WTC11 (cell line): ENCODE measurements at places on chromosomes 1 and 21.

DNA sequence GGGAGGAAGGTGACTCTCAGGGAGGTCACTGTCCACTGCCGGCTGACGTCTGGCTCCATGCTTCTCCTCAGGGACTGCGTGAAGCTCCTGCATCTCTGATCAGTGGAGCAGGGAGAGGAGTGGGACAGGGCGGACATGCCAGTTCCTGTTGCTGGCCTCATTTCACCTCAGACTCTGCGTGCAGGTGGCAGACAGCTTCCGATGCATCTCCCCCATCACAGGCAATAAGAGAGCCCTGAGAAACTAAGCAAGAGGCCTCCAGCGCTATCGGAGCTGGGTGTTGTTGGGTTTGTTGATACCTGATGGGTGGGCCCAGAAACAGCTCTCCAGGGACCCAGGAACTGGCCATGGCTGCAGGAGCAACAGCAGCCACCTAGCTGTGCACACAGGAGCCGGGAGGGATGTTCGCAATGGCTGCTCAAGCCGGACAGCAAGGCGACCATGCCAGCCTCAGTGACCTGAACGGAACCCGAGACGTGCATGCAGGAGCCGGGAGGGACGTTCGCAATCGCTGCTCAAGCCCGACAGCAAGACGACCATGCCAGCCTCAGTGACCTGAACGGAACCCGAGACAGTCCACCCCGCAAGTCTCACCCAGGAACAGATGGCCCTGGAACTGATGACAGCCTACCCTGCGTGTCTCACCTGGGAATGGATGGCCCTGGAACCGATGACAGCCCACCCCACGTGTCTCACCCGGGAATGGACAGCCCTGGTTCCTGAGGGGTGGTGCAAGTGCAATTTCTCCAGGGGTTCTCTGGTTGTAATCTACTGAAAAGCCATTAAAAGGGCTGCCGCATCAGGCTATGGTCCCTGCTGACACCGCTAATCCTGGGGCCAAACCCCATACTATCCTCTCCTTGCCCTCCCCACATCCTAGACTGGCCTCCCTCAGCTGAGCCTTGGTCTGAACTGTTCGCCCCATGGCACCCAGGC, 14.2 kb upstream of the PCBP3 start:
- no peak for DNase-seq

- no peak for DNase-seq
Measured at GRCh38 chr1:239164451-239165180, 221.8 kb upstream of the CHRM3 start.

GRCh38 chr1:24311741-24312140, 7.4 kb upstream of the GRHL3 start:
- no peak for DNase-seq

DNA sequence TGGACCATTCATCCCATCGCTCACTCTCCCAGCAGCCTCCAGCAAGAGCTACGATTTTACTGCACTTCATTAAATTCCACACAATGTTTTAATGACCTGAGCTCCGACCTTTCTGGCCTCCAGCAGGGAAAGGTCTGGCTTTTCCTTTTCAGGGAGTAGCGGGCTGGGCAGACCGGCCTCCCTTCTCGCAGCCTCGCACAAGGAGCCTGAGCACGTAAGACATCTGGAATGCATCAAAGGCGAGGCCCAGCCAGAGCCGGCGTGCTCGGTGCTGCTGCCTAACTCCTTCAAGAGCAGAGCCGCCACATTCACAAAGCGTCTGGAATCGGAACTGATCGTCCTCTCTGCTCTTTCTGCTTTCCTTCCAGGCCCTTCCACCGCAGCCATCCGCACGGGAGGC, 32.5 kb upstream of the FHAD1 start:
- DNase-seq, result no peak

DNA sequence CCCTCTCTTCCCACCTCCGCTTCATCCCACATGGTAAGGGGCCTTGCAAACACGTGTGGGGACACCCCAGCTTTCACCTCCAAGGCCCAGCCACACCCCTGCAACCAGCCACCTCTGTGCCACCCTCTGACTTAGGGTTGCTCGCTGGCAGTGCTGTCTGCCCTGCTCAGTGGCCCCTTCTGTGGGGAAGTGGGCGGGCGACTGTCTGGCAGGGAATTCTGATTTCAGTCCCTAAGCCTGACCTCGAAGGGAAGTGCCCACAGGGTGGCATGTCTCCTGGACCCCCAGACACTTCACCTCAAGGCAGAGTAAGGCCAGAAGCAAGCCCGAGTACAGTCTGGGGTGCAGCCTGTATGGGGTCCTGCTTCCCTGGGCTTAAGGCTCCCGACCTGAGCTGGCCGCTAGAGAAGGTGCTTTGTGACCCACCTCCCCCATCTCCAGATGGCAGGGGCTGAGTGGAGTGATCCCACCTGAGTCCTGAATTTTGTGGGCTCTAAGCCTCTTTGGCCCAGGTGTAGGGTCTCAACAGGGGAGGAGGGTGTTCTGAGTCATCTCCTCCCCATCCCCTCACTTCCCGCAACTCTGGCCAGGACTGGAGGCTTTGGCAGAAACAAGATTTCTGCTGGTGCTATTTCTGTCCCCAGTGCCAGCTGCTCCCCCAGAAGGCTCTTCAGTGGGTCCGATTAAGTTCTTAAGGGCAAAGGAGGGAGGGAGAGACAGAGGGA, 7.0 kb downstream of the RD3 start:
- DNase-seq, result no peak

GRCh38 chr21:41866274-41866809, 12.8 kb downstream of the PRDM15 start:
- DNase-seq, result no peak

GRCh38 chr1:178464141-178464540, 32.6 kb downstream of the CLEC20A start:
- no peak for DNase-seq

DNA sequence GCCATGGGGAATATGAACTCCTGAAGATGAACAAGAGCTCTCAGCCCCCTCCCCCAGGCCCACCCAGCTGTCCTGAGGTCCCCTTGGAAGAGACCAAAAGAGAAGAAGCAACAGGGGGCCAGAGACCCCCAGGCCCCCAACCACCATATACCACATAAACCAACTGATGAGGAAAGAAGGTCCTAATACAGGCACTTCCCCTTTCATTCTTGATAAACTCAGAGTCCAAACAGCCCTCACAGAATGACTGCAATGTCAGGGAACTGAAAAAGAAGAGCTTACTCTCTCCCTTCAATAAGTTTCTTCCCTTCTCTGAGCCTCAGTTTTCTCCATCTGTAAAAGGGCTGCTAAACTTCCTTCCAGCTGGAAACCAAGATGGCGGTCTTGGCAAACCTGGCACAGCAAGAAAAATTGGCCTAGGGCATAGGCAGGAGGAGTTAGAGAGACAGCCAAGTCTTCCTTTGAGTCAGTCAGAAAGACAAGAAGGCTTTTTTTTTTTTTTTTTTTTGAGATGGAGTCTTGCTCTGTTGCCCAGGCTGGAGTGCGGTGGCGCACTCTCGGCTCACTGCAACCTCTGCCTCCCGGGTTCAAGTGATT, 90.5 kb downstream of the VWA5B1 start:
- DNase-seq, result no peak

GRCh38 chr1:225441314-225442122, 13.7 kb upstream of the LBR start:
- DNase-seq, result no peak

DNA sequence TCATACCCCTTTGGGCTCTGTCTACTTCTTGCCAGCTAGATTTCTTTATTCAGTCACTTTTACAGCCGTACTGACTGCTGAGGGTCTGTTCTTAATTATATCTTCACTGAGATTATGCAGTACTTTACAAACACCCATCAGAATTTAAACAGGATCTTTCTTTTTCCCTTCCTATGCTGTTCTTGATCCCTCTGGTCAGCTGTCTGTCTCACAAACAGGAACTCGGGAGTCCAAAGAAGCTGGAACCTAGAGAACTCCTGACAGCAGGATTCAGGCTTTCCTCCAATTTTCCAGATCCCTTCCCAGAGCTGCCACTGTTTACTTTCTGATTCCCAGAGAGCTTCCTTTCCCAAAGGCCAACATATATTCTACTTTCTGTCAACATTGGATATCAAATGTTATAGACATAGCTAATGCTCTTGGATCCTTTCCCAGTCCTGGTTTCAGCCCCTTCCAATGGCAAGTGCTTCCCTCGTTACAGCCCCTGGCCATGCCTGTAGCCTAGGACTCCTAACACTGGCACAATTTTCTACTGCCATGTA, 59.5 kb downstream of the ATP2B4 start:
- DNase-seq, result no peak

DNA sequence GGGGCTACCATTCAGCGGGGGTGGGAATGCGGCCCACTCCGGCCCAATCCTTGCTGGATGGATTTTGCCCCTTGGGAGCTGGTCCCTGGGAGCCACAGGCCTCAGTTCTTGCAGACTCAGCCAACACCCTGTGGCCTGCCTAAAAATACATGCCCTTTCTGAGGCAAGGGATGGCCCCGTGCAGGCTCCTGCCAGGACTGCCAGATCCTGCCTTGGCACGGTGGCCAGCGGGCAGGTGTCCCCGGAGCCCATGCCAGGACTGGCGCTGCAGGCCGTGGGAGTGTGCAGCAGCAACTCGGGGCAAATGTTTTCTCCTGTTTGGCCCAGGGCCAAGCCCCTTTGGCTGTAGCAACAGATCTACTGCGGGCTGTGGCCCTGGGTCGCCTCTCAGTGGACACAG, 1.6 kb upstream of the PANK4 start:
- no peak for DNase-seq

DNA sequence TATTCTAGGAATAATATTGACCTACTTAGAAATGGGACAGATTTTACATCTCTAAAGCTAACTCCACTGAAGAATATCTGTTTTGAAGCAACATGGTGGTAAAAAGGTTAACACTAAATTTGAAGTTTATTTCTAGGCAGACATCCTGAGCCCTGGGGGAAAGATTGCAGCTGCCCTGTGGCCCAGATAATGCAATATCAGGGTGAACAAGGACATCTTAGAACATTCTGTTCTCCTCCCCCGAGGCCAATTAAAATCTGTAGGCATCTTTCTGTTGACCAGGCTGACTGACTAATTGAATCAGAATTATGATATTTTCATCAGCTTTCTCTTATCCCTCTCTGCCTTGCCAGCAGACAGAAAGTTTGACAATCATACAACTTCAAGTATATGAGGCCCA, 149.8 kb upstream of the DUSP10 start:
- no peak for DNase-seq

DNA sequence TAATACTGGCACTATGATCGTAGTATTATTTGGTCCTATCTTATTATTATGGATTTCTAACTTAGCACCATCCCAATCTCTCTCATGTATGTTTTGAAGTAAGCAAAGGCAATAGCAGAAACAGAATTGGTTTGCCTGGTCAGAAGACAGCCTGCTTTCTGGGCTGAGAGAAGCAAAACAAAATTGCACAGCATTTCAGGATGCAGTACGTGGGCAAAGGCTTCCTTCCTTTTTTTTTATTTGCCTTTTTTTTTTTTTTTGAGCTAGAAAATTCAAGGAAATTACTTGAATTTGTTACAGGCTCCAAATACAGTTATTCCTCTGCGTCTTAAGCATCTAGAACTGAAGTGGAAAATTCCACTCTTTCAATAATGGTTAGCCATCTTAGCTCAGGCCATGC, 8.8 kb downstream of the CDA start:
- no peak for DNase-seq

DNA sequence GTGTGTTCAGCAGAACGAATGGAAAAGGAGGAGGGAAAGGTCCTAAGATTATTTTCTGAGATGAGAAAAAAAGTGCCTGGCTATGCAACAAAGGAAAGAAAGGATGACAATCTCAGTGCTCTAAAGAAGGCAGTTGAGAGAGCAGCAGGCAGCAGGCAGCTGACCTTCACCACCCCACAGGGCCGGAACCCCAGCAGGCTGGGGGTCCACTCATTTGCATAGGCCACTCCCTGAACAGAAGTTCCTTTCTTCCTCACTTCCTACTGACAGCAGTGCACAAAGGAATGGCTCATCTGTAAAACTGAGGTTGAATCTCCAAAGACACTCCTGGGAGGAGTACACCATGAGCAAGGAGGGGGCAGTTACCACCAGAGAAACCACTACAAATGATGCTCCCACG, 41.4 kb upstream of the TNR start:
- DNase-seq, result peak; percentile 34

DNA sequence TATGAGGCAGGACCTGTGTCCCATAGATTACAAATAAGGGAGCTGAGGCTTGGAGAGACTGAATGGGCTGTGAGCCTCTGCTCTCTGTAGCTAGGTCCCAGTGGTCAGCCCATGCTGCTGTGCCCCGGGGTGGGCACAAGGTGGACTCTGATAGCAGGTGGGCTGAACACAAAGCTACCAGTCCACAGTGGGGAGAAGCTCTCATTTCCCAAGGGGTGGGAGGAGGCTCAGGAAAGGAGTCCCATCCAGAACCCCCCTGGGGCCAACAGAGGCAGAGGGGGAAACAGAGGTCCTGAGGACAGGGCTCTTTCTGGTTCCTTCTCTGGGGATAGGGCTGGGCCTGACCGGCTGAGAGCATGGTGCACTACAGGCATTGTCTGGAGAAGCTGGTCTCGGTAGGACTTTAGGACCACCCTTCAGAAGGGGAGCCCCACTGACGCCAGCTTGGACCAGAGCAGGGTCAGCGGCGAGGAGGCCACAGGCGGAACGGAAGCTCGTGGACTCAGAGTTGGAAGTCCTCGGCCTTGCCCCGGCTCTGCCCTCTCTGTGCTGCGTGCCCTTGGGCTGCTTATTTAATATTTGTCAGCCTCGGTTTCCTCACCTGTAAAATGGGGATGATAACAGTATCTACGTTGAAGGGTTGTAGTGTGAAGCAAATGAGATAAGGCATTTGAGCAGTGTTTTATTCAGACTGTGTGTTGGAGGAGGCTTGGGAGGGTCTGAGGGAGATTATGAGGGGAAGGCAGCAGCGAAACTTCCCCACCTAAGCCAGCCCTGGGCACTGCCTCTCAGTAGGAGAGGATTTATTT, 26.6 kb downstream of the SDE2 start:
- DNase-seq, result no peak

GRCh38 chr1:9776685-9777084, 47.1 kb downstream of the CLSTN1 start:
- DNase-seq, result no peak

DNA sequence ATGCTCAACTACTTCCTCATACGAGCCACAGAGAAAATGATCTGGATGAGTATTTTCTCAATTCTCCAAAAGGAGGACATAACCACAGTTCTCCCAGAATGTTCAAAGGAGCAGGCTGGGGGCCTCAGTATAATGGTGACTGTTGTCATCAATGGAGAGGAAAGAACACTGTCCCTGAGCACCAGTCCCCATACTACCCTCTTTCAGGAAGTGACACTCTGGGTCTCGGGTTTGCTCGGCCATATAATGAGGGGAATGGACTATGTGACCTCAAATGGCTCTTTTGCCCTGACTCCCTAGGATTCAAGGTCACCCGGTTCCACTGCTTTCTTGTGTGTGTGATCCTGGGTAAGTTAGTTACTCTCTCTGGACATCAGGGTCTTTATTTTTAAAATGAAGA, 22.8 kb downstream of the SLC9A1 start:
- no peak for DNase-seq

- DNase-seq, result no peak
Measured at GRCh38 chr1:220595179-220595578, 67.2 kb downstream of the MARK1 start.

- peak; percentile 80 for DNase-seq
Measured at GRCh38 chr1:43172527-43172972, 420 bp downstream of the CFAP57 start.
